ENCODE measurements at places on chromosomes 16 and 17.

DNA sequence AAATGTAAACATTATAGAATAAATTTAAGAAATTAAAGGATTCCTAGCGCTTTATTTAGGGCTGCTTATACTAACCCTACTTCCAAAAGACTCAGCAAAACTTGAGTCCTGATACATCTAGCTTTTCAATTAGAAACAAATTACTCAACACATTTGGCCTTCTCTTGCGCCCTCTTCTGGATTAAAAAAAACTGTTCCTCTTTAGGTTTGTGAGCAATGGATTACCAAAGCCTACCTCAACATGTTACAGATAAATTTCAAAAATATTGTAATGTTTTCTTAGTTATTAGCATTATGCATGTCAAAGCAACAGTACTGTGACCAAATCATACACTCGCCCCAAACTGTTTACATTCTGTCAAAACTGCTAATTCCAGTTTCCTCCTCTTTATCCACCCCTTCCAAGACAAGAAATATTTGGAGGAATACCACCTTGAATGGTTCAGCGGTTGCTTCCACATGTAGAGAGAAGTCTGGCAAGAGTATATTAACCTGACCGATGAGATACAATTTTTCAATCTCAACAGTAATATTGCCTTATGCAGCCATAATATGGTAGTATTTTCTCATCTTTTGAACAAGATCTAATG is 2.7 kb downstream of the NUFIP2 start:
- no peak for DNase-seq

- no peak for DNase-seq
These were observed 395 bp downstream of the STXBP4 start for GRCh38 chr17:54968988-54969332.

GRCh38 chr17:3635474-3636153 is 436 bp downstream of the SHPK start:
- no peak for DNase-seq

- no peak for DNase-seq
These were observed 86.1 kb downstream of the ZFHX3 start for GRCh38 chr16:72961863-72962262.

- no peak for DNase-seq
These were observed 74.2 kb downstream of the CRISPLD2 start for GRCh38 chr16:84893849-84894599.

DNA sequence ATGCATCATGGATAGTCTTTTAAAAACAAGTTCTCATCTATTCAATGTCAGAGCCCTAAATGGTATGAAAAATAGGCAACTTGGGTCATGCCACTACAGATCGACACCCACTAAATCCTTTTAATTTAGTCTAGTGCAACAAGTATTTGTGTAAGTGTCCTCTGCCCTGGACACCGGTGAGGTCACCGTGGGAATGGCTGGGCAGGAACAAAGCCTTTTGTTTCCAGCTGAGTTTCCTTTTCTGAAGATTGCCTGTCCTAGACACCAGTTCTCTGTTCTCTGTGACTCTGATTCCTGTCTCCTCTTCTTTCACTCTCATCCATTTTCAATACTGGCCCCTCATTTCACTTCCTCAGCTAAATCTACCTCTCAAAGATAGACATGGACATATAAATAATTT is 446.5 kb downstream of the MAF start:
- no peak for DNase-seq

GRCh38 chr16:85574672-85575475 is 38.2 kb upstream of the GSE1 start:
- no peak for DNase-seq

DNA sequence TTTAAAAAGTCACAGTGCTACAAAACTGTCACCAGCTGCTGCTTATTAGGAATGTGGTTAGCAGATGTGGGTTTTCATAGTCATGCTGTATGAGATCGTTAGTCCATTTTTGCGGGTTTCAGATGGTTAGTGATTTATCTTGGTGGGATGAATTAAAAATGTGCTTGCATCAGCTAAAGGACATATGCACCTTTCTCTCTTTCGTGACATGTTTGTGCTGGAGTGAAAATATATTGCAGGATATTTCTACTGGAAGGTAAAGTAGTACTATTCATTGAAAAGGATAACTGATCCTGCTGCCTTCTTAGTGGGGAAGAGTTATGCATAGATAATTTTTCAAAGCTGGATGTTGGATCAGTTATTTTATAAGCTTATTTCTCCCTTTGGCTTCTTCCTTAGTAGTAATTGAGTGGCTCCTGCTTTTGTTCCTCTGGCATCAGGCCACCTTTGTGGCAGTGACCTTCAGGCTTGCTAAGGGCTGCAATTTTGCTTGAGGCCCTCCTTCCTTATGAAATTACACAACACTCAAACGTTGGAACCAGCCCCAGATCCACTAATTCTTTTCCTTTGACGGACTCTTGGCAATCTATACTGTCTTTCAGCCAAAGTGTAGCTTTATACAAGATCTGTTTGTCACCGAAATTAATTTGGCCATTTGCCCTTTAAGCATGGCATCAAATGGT is 7.5 kb upstream of the SNTB2 start:
- peak; percentile 65 for DNase-seq

GRCh38 chr16:68733570-68733969 is 3.5 kb upstream of the CDH1 start:
- no peak for DNase-seq

GRCh38 chr16:27374804-27375425 is 27.1 kb upstream of the IL21R start:
- DNase-seq, result peak; percentile 68

- DNase-seq, result no peak
These were observed 13.5 kb downstream of the PSMD7 start for GRCh38 chr16:74309789-74310781.

- DNase-seq, result peak; percentile 83
These were observed 74.6 kb downstream of the KSR1 start for GRCh38 chr17:27530764-27531391.

DNA sequence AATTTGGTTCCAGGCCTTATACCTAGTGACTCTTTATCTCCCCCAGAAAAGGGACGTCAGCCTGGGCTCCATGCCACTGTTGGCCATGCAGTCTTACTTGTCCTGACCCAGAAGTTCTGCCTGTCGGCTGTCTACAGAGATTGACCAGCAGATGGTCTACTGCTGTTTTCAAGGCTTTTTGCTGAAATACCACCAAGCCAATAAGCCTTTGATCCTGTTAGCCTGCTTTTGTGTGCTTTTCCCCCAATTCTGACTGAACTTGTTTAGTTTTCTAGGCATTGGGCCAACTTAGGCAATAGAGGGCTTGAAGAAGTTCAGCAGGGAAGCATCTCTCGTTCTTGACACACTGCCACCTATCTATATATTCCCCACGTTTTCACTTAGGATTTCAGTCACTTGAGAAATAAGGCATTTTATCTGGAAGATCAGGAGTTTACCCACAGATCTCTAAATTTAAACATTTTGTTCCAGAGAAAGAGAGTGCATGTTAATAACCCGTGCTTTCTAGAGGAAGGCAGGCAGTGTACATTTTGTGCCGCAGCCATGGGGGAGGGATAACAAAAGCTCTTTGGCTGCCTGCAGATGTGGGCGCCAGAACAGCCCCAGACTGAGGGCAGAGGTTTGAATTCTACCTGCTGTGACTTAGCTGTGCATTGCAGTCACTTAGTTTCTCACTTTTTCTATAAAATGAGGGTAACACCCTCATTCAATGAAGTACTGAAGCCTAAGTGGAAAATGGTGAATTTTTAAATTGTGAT is 12.3 kb upstream of the CARMIL2 start:
- DNase-seq, result no peak

DNA sequence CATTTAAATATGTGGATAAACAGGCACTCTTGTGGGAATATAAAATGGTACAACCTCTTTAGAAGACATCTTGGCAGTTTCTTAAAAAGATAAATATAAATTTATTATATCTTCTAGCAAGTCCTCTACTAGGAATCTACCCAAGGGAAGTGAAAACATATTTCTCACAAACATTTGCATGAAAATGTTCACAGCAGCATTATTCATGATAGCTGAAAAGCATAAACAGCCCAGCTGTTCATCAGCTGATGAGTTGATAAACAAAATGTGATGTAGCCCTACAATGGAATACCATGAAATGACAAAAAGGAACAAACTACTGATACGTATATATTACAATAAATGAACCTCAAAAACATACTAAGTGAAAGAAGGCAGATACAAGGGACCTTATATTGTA is 12.0 kb downstream of the DGKE start:
- no peak for DNase-seq

GRCh38 chr16:53212893-53213223 is 158.1 kb downstream of the CHD9 start:
- DNase-seq, result no peak

- DNase-seq, result no peak
These were observed 17.9 kb upstream of the ALOX15B start for GRCh38 chr17:8020776-8021564.

DNA sequence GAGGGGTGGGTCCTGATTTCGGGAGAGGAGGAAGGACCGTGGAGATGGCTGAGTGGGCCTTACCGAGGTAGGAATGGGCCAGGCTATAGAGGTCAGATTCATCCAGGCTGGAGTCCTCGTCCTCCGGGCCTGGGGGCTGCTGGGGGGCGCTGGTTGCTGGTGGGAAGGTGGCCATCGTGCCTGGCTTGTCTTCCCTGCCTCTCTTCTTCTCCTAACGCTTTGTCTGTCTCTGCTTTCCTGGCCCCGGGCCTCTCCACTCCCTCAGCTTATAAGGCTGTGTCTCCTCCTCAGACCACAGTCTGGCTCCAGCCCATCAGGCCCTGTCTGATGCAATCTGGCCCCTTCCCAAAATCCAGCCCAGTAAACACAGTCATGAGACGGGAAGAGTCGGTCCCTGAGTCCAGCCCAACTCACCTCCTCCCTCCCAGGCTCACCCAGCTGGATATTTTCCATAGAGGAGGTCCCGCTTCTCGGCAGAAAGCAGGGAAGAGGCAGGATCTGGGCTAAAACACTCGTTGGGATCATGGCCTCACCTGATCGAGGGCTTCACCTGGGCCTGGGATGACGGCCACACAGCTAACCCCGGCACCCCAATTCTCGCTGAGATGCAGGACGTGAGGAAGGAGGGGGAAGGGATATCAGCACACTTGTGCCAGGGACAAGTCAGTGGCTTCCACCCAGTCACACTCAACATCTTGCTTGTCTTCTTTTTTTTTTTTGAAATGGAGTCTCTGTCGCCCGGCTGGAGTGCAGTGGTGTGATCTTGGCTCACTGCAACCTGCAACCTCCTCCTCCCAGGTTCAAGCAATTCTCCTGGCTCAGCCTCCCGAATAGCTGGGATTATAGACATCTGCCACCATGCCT is at the start of gene NUPR1:
Gene NUPR1 (minus strand): TSS at position 242 of the 864 bp plus-strand sequence. CDS start 67 bp downstream, at position 175.
- peak; percentile 89 for DNase-seq

DNA sequence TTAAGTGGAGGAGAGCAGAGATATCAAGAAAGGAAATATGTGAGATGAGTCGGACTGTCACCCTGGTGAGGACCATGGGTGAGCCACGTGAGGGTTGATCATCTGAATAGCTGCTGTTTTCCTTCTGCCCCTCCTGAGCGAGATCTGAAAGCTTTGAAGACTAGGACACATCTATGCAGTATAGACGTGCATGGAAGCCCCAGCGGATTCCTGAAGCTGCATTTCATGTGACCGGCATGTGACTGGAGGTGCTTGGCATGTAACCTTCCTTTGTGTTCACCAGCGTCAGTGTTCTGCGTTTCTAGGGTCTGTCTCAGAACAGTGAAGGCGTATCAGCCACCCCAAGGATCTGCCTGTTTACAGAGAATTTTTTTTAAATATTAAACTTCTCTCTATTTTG is 75.1 kb downstream of the MSI2 start:
- no peak for DNase-seq

GRCh38 chr17:13598353-13599167 is 3.2 kb downstream of the HS3ST3A1 start:
- no peak for DNase-seq
